ENCODE measurements at places on chromosomes 3 and 15.

DNA sequence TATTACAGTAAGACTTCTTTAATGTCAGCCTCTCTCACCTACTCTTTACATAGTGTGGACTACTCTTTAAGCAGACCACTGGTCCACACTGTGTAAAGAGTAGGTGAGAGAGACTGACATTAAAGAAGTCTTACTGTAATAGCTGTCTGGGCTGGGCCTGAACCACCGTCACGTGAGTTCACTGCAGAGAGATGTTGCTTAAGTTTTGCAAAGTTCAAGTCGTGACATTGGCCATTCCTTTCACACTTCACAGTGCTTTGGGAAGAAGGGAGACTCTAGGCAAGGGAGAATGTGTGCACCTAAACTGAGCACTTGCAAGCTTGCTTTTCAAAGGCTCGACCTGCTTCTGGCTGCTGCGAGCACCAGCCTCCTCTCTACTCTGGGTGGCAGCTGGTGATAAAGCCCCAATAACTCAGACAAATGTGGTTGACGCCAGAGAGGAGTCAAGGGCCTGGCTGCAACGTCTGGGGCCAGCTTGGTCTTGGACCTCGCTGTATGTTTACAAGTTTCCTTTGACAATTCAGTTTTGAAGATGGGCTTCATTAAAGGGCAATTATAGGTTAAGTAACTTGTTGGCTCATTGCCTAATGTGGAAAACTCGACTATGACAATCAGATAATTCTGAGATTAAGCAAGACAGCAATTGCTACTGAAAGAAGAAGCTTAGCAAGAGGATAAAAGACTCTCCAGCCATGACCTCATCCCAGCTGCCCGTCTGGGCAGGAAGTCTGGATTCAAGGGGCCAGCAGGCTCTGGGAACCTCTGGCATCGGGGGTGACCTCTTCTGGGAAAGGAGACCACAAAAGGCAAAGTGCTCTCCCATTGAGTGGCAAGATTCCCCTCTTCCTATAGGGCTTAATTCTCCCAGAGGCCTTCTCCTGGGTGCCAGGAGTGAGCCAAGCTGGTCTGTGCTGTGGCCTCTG is 242.1 kb upstream of the TLE3 start:
- DNase-seq, result no peak

- DNase-seq, result no peak
These were observed 62.9 kb upstream of the PRR23C start for GRCh38 chr3:139107424-139108252.

- DNase-seq, result no peak
These were observed 54.8 kb downstream of the FBN1 start for GRCh38 chr15:48590723-48591122.

GRCh38 chr15:80776420-80777045 is 2.6 kb upstream of the CEMIP start:
- DNase-seq, result peak; percentile 55

DNA sequence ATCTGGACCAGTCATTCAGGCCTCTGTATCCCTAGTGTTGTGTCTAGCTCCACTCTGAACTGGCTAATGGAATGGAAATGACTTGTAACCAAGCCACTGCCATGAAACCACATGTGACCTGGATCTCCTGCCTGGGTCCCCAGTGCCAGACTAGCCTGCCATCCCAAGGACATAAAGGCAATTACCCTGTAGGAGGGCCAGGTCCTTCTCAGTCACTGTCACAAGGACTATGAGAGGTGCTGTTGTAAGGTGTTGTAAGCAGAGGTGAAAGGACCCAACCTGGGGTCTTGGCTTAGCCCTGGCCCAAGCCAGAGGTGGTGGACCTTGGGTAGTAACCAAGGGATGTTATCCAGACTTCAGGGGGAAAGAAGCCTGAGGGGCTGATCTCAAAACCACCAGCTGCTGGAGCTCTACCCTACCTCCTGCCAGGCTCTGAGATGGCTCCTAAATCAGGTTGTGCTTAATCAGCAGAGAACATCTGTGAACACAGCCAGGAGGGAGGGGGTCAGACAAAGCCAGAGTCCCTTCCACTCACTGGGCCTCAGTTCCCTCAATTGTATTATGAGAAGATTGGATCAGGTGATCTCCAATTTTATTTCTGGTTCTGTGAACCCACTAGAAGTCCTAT is 15.7 kb upstream of the KLHL24 start:
- no peak for DNase-seq

- DNase-seq, result no peak
These were observed 24.4 kb downstream of the RLBP1 start for GRCh38 chr15:89196994-89197393.

- no peak for DNase-seq
These were observed 171.7 kb downstream of the ABHD5 start for GRCh38 chr3:43862470-43862869.

GRCh38 chr3:82410366-82410765 is 648.9 kb upstream of the GBE1 start:
- no peak for DNase-seq

DNA sequence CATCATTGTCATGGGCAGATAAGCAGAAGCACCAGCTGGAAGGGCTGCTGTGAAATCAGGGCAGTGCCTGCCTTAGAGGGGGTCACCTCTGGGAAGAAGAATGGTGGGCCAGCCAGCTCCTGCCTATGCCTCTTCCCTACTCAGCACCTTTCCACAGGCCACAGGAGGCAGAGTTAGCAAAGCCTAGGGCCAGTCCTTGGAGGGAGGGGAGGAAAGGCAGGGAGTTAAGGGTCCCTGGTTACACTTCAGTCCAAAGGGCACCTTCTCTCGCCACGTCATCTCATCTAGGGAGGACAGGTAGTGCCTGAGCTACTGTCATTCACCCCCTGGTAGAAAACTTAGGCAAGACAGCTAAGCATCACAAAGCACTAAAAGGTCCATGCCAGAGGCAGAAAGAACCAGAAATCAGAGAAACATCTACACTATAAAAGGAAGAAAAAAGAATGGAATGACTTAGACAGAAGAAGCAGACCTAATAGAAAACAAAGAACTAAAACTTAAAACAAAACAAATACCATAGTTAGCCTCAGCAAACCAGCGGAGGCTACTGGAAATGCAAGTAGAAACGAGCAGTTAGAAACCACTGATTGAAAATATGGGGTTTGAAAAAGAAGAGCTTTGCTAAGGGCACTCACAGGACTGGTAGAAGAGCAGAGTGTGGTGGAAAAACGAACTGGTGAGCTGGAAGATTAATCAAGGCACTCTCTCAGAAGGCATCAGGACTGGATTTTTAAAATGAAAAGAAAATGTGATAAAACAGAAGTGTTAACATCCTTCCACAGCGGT is 84.2 kb downstream of the OSBPL10 start:
- DNase-seq, result no peak

- DNase-seq, result no peak
These were observed 233.6 kb downstream of the CHL1 start for GRCh38 chr3:430186-430585.

GRCh38 chr15:85761635-85762034 is 33.1 kb downstream of the KLHL25 start:
- DNase-seq, result no peak

GRCh38 chr15:39191871-39192291 is 389.0 kb upstream of the THBS1 start:
- no peak for DNase-seq

DNA sequence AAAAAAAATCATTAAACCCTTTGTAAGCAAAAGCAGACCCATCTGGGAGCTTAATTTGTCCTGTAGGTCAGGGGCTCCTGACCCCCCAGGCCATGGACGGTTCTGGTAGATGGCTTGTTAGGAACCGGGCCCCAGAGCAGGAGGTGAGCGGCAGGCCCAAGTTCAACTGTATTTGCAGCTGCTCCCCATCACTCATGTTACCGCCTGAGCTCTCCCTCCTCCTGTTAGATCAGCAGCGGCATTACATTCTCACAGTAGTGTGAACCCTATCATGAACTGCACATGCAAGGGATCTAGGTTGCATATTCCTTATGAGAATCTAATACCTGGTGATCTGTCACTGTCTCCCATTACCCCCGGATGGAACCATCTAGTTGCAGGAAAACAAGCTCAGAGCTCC is 60.7 kb downstream of the FSIP1 start:
- DNase-seq, result no peak

DNA sequence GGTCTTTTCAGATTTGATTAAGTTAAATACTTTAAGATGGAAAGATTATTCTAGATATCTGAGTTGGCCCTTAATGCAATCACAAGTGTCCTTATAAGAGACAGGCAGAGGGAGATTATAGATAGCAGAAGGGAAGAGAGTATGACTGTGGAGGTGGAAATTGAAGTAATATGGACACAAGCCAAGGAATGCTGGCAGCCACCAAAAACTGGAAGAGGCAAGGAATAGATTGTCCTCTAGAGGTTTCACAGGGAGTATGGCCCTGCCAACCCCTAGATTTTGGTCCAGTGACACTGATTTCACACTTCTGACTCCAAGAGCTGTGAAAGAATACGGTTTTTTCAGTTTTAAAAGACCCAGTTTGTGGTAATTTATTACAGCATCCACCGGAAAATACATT is 1498.7 kb upstream of the CADM2 start:
- no peak for DNase-seq

- DNase-seq, result no peak
These were observed 2.7 kb downstream of the NKIRAS1 start for GRCh38 chr3:23913873-23914743.

GRCh38 chr15:69338535-69339213 is 40.0 kb downstream of the PAQR5 start:
- no peak for DNase-seq

GRCh38 chr3:156847752-156848448 is 21.7 kb downstream of the LEKR1 start:
- no peak for DNase-seq

GRCh38 chr3:117836296-117836695 is 1126.7 kb downstream of the TUSC7 start:
- no peak for DNase-seq

- no peak for DNase-seq
These were observed 68.7 kb downstream of the LMLN start for GRCh38 chr3:198028718-198029117.

DNA sequence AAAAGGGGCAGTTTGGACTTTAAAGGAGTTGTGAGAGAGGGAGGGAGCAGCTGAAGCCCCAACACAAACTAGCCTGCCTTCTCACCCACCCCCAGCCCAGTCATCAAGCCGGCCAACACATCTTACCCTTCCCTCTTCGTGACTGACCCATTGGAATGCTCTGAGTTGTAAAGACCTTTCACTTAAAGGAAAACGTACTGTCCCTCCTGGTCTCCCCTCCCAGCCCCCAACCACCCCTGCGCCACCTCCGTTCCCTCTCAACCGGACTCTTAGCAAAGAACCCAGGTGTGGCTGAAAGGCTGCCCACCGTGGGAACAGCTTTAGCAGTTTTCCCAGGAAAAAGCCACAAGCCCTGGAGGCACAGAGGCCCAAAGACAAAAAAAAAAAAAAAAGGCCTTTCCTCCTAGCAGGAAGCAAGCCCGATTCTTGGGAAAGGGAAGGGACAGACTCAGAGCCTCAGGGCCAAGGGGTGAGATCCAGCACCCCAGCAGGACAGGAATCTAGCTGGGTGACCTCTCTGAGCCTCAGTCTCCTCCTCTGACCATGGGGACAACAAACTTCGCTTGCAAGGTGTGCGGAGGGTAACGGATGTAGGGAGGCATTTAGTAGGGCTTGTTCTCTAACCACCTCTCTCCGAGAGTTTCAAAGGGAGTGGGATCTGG is 2.4 kb downstream of the CYP11A1 start:
- DNase-seq, result no peak

GRCh38 chr15:43899928-43900327 is 73.1 kb downstream of the WDR76 start:
- DNase-seq, result no peak

DNA sequence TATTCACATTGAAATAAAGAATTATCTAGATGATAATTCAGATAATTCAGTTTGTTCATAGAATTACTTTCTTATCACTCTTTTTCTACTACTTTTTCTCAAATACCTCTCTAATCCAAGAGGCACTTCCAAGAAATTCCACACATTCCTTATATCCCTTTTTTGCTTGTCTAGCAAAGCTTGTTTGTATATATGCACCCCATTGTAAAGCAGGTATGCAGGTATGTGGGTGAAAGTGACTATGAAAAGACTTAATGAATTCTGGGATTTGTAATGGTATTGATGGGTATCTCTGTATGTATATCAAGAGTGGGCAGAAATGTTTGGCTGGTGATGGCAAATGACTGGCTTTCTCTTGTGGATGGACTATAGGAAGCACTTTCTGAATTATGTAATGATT is 94.1 kb upstream of the FGF7 start:
- no peak for DNase-seq

DNA sequence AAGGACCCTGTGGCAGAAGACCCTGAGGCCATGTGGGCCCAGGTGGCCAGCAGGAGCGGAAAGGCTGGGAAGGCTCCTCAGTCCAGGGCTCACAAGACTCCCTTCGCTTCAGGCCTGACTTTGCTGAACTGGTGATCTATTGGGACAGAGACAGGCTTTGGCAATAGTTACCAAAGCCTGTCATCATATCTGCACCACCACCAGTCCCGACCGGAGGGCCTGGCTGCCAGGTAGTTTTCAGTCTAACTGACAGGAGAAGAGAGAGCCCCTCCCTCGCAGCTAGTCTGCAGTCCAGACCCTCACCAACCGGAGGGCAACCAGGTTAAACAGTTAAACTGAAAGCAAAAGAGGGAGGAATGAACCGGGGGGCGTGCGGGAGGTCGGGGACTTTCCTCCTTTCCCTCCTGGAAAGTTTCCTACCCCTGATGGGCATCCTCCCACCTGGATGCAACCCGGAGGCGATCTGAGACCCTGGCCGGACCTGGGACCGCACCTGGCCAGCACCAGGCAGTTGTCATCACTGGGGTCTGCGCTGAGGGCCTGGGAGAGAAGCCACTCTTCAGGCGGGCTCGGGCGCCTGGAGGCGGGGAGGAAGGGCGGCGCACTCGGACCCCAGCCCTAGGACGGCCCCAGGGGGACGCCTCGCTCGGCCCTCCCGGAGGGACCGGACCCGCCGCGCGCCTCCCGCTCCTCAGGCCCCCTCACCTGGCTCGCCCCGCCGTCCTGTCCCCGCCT is 435 bp downstream of the RAB27A start:
- DNase-seq, result peak; percentile 23

- no peak for DNase-seq
These were observed 52.0 kb downstream of the LPP start for GRCh38 chr3:188205992-188206416.

DNA sequence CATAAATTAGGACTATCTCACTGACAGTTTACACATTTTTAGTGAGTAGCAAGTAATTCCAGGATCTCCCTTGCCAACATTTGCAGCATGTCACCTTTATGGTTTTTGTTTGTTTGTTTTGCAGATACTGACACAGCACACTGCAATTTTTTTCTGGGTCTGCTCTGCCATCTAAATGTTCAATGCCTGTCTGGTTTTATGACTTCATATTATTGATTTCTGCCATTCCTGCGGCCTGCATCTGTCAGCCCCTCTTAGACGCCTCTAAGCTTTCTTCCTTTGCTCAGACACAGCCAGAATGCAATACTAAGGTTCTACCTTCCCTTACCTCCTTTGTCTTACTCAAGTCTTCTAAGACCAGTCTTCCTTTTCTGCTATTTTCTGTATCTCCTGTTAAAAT is 321.2 kb upstream of the AZI2 start:
- DNase-seq, result no peak

DNA sequence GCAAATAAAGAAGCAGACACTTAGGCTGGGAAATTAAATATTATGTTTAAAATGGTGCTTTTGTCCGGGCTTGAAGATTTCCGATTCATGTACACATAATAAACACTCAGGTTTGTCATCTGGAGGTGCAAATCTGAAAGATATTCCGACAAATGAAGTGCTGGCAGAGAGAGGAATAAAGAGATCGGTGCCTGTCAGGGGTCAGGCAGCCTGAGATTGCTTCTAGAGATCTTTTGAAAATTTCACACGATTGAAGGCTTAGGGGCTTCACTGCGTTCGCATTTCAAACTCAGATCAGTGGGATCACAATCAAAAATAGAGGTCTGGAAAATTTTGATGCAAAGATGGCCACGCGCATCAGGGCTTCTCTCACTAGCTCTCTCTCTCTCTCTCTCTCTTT is 33.2 kb downstream of the NR2F2 start:
- no peak for DNase-seq

Measured in activated gamma-delta T cell treated with Interleukin-2 at 50 U/mL for 16 hours (primary cell).